Cortex of kidney (tissue), 1 donor: ENCODE measurements at places on chromosomes 16 and 17.

DNA sequence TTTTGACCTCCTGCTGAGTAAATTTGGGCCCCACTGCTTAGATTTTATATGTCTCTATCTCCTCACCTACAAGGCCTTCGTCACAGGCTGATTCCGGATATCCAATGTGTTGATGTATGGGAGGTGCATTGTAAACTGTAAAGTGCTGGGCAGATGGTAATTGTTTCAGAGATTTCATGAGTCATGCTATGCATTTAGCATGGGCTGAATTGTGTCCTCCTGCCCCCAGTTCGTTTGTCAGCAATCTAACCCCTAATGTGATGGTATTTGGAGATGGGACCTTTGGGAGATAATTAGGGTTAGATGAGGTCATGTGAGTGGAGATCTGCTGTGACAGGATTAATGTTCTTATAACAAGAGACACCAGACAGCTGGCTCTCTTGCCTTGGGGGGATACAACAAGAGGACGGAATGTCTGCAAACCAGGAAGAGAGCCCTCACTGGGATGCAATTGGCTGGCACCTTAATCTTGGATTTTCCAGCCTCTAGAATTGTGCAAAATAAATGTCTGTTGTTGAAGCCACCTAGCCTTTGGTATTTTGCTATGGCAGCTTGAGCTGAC, 101.8 kb upstream of the NLRP1 start:
- no peak for DNase-seq

- DNase-seq, result no peak
These were observed 15.7 kb upstream of the ALDOA start for GRCh38 chr16:30049871-30050270.

- no peak for DNase-seq
These were observed 25.2 kb upstream of the GSE1 start for GRCh38 chr16:85587762-85588556.

DNA sequence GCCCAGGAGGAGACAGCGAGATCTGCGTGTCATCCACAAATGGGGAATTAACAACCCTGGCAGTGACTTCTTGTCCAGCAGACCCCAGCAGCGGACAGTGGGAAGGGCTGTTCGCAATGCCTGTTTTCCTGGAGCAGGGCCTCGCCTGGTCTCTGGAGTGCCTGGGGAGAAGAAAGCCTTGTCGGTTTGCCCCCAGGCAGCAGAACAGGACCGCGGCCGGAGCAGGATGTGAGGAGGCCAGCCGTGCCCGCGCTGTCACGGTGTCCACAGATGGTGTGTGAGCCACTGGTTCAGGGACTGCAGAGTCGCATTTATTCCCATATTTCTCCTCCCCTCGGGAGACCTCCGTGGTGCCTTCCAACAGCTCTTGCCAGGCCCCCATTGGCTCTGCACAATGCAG, 68.5 kb upstream of the GSE1 start:
- no peak for DNase-seq

DNA sequence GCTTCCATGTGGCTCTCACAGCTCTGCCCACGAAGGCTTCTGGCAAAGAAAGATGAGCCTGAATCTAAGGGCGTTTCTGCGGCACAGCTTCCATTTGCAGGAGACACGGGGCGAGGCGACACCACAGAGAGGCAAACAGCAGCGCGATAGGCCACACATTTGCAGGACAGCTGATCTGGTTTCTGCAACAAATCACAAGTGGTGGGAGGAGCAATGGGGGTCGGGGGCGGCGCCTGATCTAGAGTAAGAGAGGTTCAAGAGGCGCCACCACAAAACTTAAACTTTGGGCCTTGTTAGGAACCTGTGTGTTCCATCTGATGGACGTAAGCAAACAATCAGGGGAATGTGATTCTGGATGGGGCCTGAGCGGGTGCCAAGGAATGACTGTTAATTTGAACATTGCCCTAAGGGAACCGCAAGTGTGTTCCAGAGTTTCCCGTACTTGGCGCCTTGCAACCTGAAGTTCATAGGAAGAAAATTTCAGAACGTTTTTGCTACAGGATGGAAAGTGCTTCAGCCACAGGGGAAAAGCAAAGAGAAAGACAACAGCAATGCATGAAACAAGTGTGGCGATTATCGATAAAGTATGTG, 18.9 kb upstream of the ENPP7 start:
- DNase-seq, result no peak

DNA sequence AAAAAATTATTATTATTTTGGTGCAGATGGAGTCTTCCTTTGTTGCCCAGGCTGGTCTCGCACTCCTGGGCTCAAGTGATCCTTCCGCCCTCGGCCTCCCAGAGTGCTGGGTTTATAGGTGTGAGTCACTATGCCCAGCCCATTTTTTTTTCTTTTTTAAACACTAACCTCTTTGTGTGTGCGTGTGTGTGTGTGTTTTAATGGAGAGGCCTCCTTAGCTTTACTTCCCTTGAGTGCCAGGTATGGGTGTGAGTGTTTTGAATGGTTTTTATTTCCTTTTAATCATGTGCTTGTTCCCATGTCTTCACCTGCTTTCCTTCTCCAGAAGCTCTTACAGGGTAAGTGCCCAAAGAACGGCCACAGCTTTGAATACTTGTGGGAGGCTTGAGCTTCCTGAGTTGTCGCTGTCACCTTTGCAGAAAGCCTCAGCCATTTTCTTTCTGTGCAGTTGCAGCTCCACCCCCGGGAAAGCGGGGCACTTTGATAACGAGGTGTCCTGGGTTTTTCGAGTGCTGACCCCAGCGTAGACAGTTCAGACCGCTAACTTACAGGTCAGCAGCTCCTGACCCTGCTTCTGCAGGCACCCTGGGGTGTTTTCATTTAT, 22.6 kb downstream of the AKAP1 start:
- no peak for DNase-seq

DNA sequence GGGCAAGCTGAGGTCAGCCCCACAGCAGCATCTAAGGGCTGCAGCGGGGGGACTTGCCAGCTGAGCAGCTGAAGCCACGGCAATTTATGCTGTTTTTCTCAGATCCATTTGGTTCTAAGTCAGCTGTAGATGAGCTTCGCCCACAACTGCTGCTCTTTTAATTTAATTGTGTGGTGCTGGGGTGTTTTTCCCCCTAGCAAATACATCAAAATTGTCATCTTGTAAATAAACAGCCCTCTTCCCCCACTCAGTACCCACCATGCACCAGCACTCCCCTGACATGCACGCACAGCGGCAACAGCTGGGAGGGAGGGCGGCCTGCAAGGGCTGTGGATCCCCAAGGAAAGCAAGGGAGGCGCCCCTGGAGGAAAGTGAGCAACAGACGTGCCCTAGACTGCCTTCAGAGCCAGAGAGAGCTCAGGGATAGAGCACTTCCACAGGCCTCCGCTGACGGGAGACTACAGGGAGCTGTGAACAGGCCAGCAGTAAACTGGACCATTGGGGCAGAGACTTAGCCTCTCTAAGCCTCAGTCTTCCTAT, 149.5 kb downstream of the TMEM132E start:
- DNase-seq, result no peak

GRCh38 chr17:8041249-8041928, 2.5 kb downstream of the ALOX15B start:
- DNase-seq, result no peak

GRCh38 chr17:55546481-55546880, 35.2 kb upstream of the SMIM36 start:
- no peak for DNase-seq

GRCh38 chr16:87715658-87716057, 50.1 kb downstream of the KLHDC4 start:
- no peak for DNase-seq

DNA sequence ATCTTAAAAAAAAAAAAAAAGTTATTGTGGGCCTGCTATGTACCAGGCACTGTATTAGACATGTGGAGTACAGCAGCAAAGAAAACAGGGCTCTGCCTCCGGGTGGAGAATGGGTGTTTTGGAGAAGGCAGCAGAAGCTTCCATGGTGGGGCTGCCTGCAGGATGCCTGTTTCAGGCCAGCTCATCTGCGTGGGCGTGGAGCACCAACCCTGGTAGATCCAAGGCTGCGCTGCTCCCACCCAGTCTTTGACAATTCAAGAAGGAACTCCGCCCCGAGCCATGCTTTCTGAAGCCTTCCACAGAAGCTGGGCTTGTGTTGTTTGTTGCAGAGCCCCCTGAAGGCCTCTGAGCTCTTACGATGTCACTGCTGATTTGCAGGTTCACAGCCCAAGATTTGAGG, 23.2 kb upstream of the CACNG1 start:
- DNase-seq, result no peak

DNA sequence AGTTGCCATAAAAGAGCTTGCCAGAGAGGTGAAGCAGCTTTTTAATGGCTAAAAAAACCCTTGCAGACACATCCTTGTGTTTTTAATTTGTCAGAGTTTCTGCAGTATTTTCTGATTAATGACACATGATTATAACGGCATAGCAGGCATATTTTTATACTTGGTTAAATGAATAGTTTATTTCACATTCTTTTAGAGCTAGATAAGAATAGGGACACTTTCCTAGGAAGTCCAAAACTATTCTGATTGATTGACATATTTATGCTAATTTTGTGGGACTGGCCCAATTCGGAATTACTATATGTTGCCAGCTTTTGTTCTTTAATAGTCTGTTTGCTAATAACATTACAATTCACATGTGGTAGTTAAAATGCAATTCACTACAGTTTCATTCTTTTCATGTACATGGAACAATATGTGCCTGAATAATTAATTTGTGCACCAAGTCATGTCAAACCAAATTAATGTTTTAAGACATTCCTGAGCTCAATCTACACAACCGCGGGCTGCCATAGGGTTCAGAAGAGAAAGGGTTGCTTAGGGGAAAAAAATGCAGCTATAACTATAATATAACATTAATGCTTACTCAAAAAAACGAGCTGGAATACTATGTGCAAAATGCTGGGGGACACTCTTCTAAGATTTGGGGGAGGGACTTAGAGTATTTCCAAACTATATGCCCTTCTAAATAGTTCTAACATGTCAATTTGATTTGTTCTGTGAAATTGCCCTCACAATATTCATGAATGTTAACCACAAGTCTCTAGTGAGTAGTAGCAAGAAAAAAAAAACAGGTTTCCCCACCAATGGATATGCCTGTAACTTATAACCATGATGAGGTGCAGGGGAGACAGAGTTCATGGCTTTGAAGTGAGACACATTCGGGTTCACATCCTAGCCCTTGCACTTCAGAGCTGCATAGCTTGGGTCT, 305.4 kb downstream of the CEP112 start:
- DNase-seq, result no peak

- DNase-seq, result no peak
These were observed 183.1 kb downstream of the C16orf95 start for GRCh38 chr16:87133966-87134627.

GRCh38 chr17:43988301-43988700, 16.1 kb upstream of the NAGS start:
- no peak for DNase-seq

DNA sequence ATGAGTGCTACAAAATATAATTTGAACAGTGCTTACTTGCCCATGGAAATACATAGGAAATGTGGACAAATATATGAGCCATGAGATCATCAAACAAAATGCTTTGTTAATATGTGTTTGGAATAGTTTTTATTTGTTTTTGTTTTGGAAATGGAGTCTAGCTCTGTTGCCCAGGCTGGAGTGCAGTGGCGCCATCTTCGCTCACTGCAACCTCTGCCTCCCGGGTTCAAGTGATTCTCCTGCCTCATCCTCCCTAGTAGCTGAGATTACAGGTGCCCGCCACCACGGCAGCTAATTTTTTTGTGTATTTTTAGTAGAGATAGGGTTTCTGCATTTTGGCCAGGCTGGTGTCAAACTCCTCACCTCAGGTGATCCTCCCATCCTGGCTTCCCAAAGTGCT, 2.8 kb downstream of the CNEP1R1 start:
- no peak for DNase-seq

- DNase-seq, result no peak
These were observed 1.1 kb upstream of the SPEM3 start for GRCh38 chr17:7427549-7427948.

DNA sequence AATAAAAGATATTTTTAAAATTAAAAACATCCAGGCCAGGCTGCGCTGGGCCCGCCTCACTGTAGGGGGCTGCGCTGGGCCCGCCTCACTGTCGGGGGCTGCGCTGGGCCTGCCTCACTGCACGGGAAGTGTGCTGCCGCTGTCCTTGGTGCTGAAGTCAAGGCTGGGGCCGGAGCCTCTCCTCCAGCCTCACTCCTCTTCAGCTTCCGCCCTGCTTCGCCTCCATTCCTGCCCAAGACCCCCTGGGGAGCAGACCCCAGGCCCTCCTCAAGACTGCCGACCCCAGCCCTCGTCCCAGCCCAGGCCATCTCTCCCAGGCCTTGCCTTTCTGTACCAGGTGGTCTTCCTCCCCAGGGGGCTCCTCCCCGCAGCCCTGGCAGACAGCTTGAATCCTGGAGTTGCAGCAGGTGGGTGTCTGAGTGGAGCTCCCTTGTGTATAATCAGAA, 26.2 kb downstream of the ENDOV start:
- no peak for DNase-seq

- DNase-seq, result no peak
These were observed 12.0 kb upstream of the SLC39A11 start for GRCh38 chr17:73104450-73104849.

DNA sequence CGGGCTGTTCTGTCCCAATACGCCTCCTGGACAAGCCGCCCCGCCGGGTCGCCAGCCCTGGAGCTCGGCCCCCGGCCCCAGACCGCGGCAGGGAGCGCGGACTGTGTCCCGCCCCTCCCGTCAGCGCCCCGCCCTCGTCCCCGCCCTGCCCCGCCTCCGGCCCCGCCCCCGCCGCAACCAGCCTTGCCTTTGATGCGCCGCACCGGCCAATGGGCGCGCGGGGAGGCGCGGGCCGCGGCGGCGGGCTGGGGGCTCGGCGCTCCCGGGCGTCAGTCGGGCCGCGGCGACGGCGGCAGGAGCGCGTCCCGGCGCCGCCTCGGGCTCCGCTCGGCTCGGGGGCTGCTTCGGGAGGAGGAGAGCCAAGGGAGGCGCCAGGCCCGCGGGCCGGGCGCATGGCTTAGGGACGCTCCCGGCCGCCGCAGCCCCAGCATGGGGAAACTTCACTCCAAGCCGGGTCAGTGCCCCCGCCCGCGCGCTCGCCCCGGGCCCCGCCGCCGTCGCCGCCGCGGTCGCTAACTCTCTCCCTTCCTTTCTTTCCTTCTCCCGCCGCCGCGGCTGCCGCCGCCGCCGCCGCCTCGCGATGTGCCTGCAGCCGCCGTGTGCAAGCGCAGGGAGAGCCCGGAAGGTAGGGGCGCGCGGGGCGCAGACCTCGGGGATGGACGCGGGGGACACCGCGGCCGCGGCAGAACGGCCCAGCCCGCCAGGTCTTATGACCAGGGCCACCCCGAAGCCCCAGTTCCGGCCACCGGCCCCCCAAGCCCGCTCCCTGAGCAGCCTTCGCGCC, at the start of gene NKD1:
Gene NKD1 (plus strand): TSS at position 272 of the 784 bp plus-strand sequence. CDS start 158 bp downstream, at position 430.
- DNase-seq, result no peak

DNA sequence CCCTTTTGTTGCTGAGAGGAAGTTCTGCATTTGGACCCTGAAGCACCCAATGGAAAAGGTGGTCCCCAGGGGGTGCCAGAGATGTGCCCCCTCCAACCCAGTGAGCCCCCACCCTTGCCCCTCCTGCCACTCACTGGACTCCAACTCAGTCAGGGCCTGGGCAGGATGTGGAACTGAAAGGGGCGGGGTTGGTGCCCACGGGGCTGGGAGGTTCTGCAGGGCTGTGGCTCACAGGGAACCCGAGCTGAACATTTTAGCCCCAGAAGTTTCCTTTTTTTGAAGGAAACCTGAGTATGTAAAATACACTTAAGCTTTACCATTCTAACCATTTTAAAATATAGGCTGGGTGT, 15.8 kb upstream of the OGFOD3 start:
- DNase-seq, result no peak

GRCh38 chr16:5604770-5605169, 507.2 kb upstream of the EEF2KMT start:
- DNase-seq, result no peak
